Cardiac muscle cell (in vitro differentiated cells and primary cell): ENCODE measurements at places on chromosomes 4 and X. TPM values are rescaled to one million over a fixed set of nuclear protein-coding genes. Genes with fewer than 3 reads are reported as not detected.

PTCHD1 gene
- 1.5 and 2.7 TPM in 2 replicates for polyA plus RNA-seq

SMIM31 gene
- not detected in 2 replicates for polyA plus RNA-seq

FDCSP gene
- not detected in 2 replicates for polyA plus RNA-seq

CAPN6 gene
- polyA plus RNA-seq = 0.04 and 1.4 TPM in 2 replicates

SMPX gene
- 633 and 1,072 TPM in 2 replicates for polyA plus RNA-seq

SYN1 gene
- polyA plus RNA-seq = 10.8 and 12.6 TPM in 2 replicates

- H3K36me3 ChIP-seq = no peaks in the 10 kb centered on the region
- peak; percentile 48 for DNase-seq
These were observed 35.3 kb upstream of the WAS start for GRCh38 chrX:48648336-48648751.

DNA sequence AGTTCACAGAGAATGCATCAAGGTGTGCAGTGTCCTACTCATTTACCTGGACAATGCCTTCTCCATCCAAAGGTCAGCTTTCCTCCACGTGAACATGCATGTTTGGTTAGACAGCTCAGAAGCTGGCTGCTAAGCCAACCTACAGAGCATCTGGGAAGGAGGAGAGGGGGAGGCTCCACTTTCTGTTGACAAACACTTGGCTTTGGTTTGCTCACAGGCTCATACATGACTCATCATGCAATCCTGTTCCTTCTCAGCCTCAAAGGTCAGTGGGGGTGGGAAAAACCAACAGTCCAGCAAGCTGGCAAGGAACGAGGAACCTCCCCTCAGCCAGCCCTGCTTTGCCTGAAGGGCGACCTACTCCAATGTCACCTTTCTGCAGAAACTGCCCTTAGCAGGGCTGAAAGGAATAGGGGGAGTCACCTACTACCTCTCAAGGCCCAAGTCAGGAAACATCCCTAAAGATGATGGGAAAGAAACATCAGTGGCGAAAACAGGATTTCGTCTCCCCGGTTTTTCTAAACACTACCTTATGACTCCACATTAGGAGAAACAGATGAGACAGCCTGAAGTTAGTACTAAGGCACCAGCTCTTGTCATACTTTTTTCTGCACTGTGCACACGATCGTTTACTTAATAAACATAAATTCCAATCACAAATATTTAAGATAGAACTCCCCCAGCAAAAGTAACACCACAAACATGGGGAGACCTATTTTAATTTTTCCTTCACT lies 37.9 kb downstream of the RELL1 start:
- DNase-seq = no peak
- H3K36me3 ChIP-seq = no peaks in the 10 kb centered on the region
- no peaks in the 10 kb centered on the region for H3K4me1 ChIP-seq
- H3K4me3 ChIP-seq = no peak overlapping the region
- H3K27ac ChIP-seq = no peak overlapping the region

- no peaks in the 10 kb centered on the region for H3K36me3 ChIP-seq
- H3K4me1 ChIP-seq = no peaks in the 10 kb centered on the region
- DNase-seq = peak; percentile 43
- no peaks in the 10 kb centered on the region for H3K27me3 ChIP-seq
- H3K4me3 ChIP-seq = no peak overlapping the region
- H3K27ac ChIP-seq = no peak overlapping the region
These were observed 46.4 kb upstream of the PARM1 start for GRCh38 chr4:74886484-74886883.

- H3K36me3 ChIP-seq = no peaks in the 10 kb centered on the region
- DNase-seq = peak; percentile 76
- H3K4me3 ChIP-seq = no peak overlapping the region
- H3K4me1 ChIP-seq = peaks cover 6% of the 10 kb centered on the region
- no peaks in the 10 kb centered on the region for H3K27me3 ChIP-seq
These were observed 137.9 kb downstream of the PJA1 start for GRCh38 chrX:69027181-69028005.

GRCh38 chrX:18415386-18415785 lies 10.0 kb upstream of the CDKL5 start:
- no peak for DNase-seq
- no peaks in the 10 kb centered on the region for H3K4me1 ChIP-seq
- no peak overlapping the region for H3K4me3 ChIP-seq
- H3K27ac ChIP-seq = no peak overlapping the region

- no peak for DNase-seq
- H3K4me3 ChIP-seq = no peak overlapping the region
- H3K27ac ChIP-seq = no peak overlapping the region
- H3K27me3 ChIP-seq = no peaks in the 10 kb centered on the region
- no peaks in the 10 kb centered on the region for H3K36me3 ChIP-seq
These were observed 109.4 kb downstream of the KLHL4 start for GRCh38 chrX:87626996-87627395.

GRCh38 chr4:10115271-10115796 lies 1.3 kb downstream of the WDR1 start:
- DNase-seq = peak; percentile 67
- peak overlapping the region; percentile 99 for H3K27ac ChIP-seq
- peaks cover 34% of the 10 kb centered on the region for H3K36me3 ChIP-seq
- H3K27me3 ChIP-seq = no peaks in the 10 kb centered on the region
- H3K4me1 ChIP-seq = peaks cover 43% of the 10 kb centered on the region

GRCh38 chr4:13763707-13764106 lies 136.2 kb upstream of the BOD1L1 start:
- no peaks in the 10 kb centered on the region for H3K36me3 ChIP-seq
- no peak overlapping the region for H3K27ac ChIP-seq
- H3K27me3 ChIP-seq = no peaks in the 10 kb centered on the region
- H3K4me1 ChIP-seq = no peaks in the 10 kb centered on the region

GRCh38 chrX:31057691-31058090 lies 14.2 kb downstream of the FTHL17 start:
- no peaks in the 10 kb centered on the region for H3K36me3 ChIP-seq
- H3K27ac ChIP-seq = no peak overlapping the region
- no peak overlapping the region for H3K4me3 ChIP-seq
- no peaks in the 10 kb centered on the region for H3K27me3 ChIP-seq
- DNase-seq = no peak

- H3K4me1 ChIP-seq = no peaks in the 10 kb centered on the region
- peak; percentile 40 for DNase-seq
- H3K36me3 ChIP-seq = no peaks in the 10 kb centered on the region
- H3K27me3 ChIP-seq = no peaks in the 10 kb centered on the region
- H3K4me3 ChIP-seq = no peak overlapping the region
These were observed 187.7 kb upstream of the NUDT10 start for GRCh38 chrX:51144828-51145442.

DNA sequence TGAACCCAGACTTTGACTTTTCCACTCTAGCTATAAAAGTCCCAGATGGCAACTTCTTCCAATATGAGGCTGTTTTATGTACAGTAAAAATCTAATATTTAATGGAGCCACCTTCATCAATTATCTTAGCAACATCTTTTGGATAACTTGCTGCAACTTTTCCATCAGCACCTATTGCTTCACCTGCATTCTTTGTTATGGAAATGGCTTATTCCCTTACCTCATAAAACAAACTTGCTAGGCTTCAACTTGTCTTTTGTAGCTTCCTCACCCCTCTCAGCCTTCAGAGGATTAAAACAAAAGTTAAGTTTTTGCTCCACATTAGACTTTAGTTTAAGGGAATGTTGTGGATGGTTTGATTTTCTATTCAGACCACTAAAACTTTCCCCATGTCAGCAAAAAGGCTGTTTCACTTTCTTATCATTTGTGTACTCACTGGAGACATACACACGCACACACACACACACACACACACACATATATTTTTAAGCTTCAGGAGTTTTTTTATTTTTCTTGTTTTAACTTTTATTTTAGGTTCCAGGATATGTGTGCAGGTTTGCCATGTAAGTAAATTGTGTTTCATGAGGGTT lies 1296.1 kb upstream of the PABPC4L start:
- H3K4me3 ChIP-seq = no peak overlapping the region
- no peak for DNase-seq
- H3K36me3 ChIP-seq = no peaks in the 10 kb centered on the region
- no peak overlapping the region for H3K27ac ChIP-seq
- no peaks in the 10 kb centered on the region for H3K4me1 ChIP-seq

DNA sequence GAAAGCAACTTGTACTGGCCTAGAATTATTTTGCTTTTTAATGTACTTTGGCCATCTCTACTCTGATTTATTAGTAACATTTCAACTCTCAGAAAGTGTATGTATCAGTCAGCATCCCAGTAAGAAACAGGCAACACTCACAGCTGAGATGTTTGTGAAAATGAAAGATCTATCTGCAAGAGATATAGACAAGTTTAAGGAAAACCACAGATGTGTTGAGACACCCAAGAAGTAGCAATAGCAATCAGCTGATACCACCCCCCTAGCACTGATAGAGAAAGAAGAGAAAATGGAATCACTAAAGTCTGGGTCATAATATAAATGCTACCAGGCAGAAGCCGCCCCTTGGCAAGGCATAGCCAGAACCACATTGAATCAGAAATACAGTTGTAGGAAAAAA lies 372.0 kb downstream of the ARAP2 start:
- no peak for DNase-seq
- no peak overlapping the region for H3K27ac ChIP-seq
- H3K4me1 ChIP-seq = no peaks in the 10 kb centered on the region

DNA sequence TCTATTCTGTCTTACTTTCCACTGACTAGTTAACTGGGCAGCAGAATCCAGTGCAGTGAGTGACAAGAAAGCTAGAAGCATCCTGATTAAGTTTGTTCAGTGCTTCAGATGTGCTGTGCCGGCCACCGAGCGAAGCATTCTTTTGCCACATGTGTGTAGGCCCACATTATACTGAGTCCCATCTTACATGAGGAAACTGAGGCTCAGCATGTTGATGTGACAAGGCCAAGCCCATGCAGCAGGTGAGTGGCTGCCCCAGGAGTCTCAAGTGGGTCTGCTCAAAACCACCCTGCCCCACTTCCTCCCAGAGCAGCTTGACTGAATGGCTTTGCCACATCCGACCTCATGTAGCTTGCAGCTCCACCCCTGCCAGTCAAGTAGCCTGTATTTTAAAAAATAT lies 50.5 kb downstream of the RHOH start:
- no peak overlapping the region for H3K27ac ChIP-seq
- H3K4me3 ChIP-seq = no peak overlapping the region
- no peak for DNase-seq

DNA sequence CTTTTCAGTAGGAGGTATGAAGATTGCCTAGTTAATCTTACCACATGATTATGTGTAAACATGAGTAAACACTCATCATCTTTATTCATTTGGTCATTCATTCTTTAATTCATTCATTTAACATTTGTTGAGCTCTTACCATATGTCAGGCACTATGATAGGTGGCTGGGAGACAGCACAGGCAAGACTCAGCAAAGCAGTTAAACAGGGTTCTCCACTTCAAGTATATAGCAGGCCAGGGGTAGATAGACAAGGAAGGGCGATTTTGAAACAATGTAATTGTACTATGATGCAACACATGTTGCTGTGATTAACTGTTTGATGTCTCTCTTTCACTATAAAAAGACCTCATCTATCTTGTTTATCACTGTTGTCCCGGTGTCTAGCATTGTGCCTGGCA lies 84.3 kb upstream of the GPR101 start:
- H3K4me3 ChIP-seq = no peak overlapping the region
- no peaks in the 10 kb centered on the region for H3K4me1 ChIP-seq
- DNase-seq = no peak
- no peaks in the 10 kb centered on the region for H3K27me3 ChIP-seq
- H3K27ac ChIP-seq = no peak overlapping the region
